Transverse colon (tissue), 4 donors: ENCODE measurements at places on chromosomes 2 and 18. TPM values are rescaled to one million over a fixed set of nuclear protein-coding genes. Genes with fewer than 3 reads are reported as not detected.

DNA sequence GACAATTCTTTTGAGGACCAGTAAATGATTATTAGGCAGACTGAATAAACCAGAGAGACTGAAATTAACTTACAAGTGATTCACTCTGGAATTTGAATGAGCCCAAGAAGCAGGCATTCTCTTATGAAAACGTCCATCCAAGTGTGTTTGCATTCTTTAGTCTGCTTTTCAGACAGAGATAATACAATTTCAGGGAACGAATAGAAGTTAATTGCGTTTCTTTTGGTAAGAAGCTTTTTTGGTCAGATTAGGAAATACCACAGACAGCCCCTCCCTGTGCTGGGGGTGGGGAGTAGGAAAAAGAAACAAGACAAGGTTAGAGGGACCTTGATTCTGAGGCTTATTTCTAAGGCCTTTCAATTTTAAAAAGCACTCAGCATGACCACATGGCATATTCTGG lies 874.4 kb downstream of the SUCLG1 start:
- H3K36me3 ChIP-seq = no peaks in the 10 kb centered on the region
- H3K4me3 ChIP-seq = no peak overlapping the region
- H3K27ac ChIP-seq = no peak overlapping the region
- H3K27me3 ChIP-seq = no peaks in the 10 kb centered on the region
- H3K4me1 ChIP-seq = no peaks in the 10 kb centered on the region

GRCh38 chr2:164620457-164620856 lies 825 bp downstream of the GRB14 start:
- no peak for DNase-seq
- H3K27ac ChIP-seq = no peak overlapping the region
- H3K4me3 ChIP-seq = no peak overlapping the region

DNA sequence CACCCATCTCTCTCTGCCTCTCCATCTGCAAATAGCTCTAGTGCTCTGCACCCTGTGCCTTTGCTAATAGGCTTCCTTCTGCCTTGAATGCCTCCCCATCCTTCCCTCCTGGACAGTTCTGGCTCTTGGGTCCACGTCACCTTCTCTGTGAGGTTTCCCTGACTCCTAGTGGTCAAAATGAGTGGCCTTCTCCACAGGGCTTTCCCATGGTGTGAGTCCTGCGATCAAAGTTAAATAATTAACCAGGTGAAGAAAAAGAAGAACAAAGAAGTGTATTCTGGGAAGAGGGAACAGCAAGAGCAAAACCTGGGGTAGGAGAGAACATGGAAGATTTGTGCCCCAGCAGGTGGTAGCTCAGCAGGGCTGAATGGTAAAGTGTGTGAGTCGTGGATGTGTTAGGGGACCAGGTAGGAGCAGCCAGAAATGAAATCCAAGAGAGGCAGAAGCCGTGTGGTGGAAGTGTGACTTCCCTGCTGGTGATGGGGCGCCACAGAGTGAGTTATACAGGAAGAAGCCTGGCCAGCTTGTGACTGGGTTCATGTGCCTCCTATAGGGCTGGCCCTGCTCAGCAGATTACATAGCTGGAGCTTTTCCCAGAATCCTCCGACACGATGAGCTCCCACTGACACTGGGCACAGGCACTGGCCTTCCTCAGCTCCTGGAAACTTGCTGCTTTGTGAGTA lies 93.8 kb upstream of the LDAH start:
- no peaks in the 10 kb centered on the region for H3K27me3 ChIP-seq
- no peak for DNase-seq
- H3K4me3 ChIP-seq = no peak overlapping the region
- H3K27ac ChIP-seq = no peak overlapping the region

- H3K4me1 ChIP-seq = no peaks in the 10 kb centered on the region
- H3K36me3 ChIP-seq = no peaks in the 10 kb centered on the region
- no peaks in the 10 kb centered on the region for H3K27me3 ChIP-seq
- H3K27ac ChIP-seq = no peak overlapping the region
- DNase-seq = no peak
- H3K4me3 ChIP-seq = no peak overlapping the region
These were observed 101.2 kb upstream of the SMAD2 start for GRCh38 chr18:48031641-48032040.

DNA sequence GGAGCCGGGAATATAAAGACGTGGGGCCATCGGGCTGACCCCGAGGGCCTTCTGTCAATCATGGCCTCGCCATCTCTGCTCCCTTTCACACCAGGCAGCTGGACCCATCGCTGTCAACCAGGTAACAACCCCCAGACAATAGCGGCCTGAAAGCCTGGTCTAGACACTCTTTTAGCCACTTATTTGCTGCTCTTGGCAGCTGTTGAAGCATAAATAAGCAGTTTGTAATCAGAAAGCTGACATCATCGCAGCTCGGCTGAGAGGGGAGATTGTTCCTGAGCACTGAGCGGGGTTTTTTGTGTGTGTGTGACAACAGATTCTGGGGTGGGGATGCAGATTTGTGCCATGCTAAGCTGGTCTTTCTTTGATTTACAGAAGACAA lies 423.6 kb upstream of the POU3F3 start:
- DNase-seq = no peak
- H3K27ac ChIP-seq = no peak overlapping the region
- no peaks in the 10 kb centered on the region for H3K4me1 ChIP-seq
- peaks cover 4% of the 10 kb centered on the region for H3K27me3 ChIP-seq

DNA sequence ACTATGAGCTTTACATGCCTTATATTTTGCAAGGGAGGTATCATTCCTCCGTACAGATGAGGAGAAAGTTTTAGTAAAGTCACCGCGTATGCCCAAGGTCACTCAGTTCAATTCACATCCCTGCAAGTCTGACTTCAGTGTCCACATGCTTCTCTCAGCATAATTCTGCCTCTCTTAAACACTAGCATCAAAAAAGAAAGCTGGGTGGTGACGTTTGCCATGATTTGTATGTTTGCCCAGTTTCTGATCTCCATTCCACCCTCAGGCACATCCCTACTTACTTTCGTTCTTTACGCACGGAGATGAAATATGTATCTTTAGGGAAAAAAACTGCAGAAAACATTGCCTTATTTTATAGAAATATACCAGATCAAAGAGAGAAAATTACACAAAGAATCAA lies 129.2 kb upstream of the PTPRM start:
- H3K4me3 ChIP-seq = no peak overlapping the region
- no peaks in the 10 kb centered on the region for H3K4me1 ChIP-seq
- H3K27me3 ChIP-seq = no peaks in the 10 kb centered on the region
- no peaks in the 10 kb centered on the region for H3K36me3 ChIP-seq
- H3K27ac ChIP-seq = no peak overlapping the region

GRCh38 chr2:98445683-98446581 lies 1.3 kb downstream of the INPP4A start:
- H3K27ac ChIP-seq = peak overlapping the region; percentile 88
- H3K4me3 ChIP-seq = peak overlapping the region; percentile 60
- H3K36me3 ChIP-seq = no peaks in the 10 kb centered on the region
- H3K4me1 ChIP-seq = peaks cover 24% of the 10 kb centered on the region
- DNase-seq = no peak
- no peaks in the 10 kb centered on the region for H3K27me3 ChIP-seq

DNA sequence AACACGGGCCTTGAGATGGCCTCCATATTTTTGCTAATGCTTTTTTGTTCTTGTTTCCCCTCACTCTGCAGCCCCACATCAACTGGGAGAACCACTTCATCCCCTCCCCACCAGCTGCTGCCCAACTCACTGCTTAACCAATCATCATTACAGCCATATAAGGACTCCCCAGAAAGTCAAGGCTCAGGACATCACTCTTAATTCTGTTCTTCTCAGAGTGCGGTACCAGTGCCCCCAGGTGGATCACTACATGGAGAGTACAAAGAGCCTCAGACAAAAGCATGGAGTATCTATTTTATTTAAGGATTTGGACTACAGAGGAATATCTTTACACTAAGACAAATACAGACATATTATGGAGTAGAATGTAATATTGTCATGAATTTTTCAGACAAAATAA lies 340.6 kb downstream of the PAX3 start:
- no peaks in the 10 kb centered on the region for H3K27me3 ChIP-seq
- H3K4me3 ChIP-seq = no peak overlapping the region
- no peaks in the 10 kb centered on the region for H3K4me1 ChIP-seq
- H3K36me3 ChIP-seq = no peaks in the 10 kb centered on the region
- H3K27ac ChIP-seq = no peak overlapping the region

GRCh38 chr2:8418721-8419120 lies 263.1 kb upstream of the ID2 start:
- DNase-seq = no peak
- no peaks in the 10 kb centered on the region for H3K4me1 ChIP-seq
- no peak overlapping the region for H3K27ac ChIP-seq
- no peaks in the 10 kb centered on the region for H3K36me3 ChIP-seq
- H3K4me3 ChIP-seq = no peak overlapping the region

OTOS gene
- total RNA-seq = not detected

SCN9A gene
- 23.0 TPM for total RNA-seq

PSD4 gene
- 93.5 TPM for total RNA-seq

CAPN13 gene
- total RNA-seq = 62.1 TPM

ACSL3 gene
- total RNA-seq = 47.7 TPM

GPR35 gene
- 244 TPM for total RNA-seq
